COLO829 (cell line): ENCODE measurements at places on chromosomes 11 and 22.

GRCh38 chr11:37230865-37231264 lies 632.8 kb upstream of the RAG2 start:
- DNase-seq = no peak

DNA sequence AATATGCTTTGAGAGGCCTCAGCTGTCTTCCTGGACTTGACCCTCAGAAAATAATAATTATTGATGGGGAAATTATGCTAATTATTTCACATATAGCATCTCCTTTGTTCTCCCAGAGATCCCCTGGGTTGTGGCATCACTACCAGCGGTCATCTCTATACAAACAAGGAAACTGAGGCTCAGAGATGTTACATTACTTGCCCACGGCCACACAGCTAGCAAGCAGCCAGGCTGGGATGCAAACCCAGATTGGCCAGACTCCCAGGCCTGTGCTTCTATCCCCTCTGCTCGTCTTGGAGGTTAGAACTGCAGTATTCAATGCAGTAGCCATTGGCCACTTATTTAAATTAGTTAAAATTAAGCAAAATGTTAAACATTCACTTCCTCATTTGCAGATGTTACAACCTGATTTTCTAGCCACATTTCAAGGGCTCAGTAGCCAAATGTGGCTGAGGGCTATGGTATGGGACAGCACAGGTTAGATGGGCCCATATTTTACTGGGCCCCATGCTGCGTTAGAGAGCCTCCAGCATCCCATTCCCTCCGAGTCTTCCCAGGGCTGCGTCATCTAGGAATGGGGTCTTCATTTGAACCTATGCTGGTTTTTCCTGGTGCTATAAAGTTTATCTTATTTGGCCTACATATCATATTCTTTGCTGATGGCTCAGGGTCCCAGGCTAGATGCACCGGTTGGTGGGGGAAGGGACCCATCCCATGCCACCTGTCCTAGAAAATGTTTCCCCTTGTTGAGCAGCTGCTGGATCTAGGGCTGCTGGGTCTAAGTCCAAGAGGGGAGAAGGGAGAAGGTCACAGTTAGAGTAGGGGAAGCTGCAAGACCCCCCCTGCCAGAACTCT lies 2.2 kb downstream of the SLC35C1 start:
- no peak for DNase-seq

DNA sequence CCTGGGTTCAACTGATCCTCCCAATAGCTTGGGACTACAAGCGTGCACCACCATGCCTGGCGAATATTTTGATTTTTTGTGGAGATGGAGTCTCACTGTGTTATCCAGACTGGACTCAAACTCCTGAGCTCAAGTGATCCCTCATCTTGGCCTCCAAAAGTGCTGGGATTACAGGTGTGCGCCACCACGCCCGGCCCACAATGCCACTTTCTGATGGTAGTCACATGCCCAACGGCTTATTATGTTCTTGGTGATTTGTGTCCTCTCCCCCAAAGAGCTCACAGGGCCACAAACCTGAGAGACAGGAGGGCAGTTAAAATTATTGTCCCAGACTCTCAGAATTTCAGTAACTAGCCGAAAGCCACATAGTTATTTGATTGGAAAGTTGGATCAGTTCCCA lies 9.6 kb downstream of the GRIK4 start:
- no peak for DNase-seq

- no peak for DNase-seq
Measured at GRCh38 chr22:37728620-37729019, 31.8 kb downstream of the TRIOBP start.

DNA sequence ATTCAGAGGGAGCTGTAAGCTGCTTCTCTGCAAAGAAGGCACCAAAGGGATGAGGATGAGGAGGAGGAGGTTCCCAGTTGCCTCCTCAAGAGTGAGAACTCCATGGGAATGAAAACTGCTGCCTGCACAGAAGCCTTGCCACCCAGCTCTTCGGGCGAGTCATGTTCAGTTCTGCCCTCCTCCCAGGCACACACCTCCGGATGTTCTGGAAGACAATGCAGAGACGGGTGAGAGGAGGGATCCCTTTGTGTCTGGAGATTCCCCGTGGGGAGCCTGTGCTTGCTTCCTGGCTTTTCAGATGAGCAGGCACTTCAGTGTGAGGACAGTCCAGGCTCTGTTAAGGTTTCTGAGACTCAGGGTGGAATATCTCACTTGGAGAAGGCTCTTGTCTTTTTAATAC lies 295.6 kb downstream of the DDX10 start:
- DNase-seq = no peak

DNA sequence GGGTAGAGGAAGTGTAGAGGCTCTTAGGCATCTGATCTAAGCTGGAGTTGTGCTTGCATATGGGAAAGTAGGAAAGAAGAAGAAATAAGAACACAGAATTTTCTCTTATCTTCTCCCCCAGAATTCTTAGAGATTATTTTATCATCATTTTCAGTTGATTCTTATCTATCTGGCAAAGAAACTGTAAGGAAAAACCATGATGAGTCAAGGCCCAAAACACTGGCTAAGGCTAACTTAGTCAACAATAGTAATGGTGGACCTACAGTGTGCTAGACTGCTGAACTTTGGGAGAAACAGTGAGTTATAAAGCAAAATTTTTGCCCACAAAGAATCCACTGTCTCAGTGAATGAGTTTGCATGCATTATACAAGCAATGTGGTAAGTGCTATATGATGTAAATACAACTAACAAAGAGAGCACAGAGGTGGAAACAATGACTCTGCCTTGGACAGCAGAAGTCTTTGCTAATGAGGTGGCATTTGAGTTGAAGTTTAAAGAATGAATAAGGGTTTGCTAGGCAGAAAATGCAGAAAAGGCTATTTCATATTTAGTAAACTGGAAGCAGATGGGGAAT lies 344.5 kb upstream of the PLET1 start:
- DNase-seq = peak; percentile 93

DNA sequence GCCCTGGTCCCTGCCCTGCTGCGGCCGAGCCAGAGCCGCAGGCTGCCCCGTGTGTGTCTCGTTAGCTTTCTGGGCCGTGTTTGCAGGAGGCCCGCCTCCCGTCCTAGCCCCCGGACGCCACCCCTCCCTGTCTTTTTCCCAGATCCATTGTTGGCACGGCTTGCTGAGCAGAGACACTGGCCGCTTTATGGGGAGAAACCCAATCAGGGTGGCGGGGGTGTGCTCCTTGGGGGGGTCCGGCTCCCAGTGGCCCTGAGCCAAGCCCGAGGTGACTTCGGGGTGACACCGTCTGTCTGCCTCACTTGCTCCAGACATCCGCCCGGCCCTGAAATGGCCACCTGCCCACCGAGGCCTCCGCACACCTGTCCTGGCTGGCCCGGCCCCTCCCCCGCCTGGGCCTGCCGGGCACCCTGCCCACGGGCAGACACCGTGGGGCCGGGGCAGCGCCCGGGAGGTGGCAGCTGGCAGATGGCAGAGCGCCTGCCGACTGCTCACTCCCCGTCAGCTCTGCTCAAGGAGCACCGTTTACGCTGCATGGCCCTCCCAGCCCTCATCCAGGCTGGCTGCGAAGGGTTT lies 43.1 kb upstream of the PPARA start:
- DNase-seq = no peak

- DNase-seq = no peak
Measured at GRCh38 chr11:95455228-95455970, 224.4 kb upstream of the SESN3 start.

DNA sequence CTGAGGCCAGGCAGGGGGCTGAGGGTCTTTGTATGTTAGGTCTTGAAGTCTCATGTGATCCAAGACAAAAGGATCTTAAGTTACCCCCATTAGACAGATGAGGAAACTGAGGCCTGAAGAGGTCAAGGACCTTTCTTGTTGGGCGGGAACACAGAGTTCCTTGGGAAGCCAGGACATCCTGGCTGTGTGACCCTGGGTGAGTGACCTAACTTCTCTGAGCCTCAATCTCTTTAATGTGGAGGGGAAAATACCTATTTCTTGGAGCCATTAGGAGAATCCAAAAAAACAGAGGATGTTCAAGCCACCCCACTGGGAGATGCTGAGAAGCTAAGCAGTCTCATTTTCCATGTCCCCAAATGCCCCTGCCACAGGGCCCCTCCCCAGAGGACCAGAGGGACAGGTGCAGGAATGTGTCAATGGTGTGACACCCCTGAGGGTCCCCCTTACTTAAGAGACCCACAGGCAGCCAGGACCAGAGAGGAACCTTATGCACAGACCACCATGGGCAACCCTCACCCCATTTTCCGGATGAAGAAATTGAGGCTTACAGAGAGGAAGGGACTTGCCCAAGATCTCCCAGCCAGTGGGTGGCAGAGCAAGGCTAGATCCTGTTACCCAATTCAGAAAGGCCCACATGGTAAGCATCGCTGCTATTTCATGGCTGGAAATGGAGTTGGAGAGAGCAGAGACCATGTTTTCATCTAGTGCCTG lies 8.0 kb downstream of the RAC2 start:
- no peak for DNase-seq

DNA sequence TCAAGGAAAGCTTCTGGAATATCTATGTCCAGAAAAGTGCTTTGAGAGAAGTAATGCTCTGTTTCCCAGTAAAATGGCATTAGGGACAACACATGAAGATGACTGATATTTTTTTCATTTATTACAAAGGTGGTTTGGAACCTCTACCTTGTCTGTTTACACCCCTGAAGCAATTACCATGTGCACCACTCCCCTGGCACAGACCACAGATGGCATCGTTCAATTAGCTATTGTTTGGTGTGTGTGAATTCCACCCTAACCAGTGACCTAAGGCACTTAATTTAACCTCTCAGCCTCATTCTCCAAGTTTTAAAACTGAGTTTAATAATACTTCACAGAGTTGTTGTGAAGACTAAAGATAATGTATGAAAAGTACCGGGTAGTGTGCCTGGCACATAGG lies 127.6 kb upstream of the BMAL1 start:
- no peak for DNase-seq

DNA sequence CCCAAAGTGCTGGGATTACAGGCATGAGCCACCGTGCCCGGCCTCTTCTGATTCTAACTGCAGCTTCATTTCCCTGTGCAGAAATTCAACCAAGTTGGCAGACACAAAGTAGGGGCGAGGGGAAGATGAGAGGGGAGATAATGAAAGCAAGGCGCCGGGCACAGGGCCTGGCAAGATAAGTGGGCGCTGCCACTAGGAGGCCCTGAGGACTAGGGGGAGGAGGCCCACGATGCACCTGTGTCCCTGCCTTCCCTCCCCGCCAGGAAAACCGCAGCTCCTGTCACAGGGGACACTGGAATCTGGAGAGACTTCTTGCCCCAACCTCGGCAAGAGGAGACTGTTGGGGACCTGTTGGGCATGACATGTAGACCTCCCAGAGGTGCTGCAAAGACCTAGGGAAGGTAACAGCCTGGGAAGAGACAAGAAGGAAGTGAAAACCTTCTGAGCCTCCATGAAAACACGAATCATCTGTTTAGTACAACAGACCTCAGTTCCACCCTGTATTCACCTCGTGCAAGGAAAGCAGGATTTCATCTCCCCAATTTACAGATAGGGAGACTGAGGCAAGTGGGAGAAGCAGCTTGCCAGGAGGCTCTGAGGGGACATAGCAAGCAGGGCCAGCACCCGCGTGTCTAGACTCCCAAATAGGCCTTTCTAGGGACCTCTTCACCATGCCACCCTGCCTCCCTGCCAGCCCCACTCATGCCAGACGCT lies 3.1 kb upstream of the LGALS1 start:
- DNase-seq = no peak
